ENCODE measurements at places on chromosomes 16 and 17.
A peak's percentile ranks its signal among the peaks of the same experiment; 100 is the strongest.

DNA sequence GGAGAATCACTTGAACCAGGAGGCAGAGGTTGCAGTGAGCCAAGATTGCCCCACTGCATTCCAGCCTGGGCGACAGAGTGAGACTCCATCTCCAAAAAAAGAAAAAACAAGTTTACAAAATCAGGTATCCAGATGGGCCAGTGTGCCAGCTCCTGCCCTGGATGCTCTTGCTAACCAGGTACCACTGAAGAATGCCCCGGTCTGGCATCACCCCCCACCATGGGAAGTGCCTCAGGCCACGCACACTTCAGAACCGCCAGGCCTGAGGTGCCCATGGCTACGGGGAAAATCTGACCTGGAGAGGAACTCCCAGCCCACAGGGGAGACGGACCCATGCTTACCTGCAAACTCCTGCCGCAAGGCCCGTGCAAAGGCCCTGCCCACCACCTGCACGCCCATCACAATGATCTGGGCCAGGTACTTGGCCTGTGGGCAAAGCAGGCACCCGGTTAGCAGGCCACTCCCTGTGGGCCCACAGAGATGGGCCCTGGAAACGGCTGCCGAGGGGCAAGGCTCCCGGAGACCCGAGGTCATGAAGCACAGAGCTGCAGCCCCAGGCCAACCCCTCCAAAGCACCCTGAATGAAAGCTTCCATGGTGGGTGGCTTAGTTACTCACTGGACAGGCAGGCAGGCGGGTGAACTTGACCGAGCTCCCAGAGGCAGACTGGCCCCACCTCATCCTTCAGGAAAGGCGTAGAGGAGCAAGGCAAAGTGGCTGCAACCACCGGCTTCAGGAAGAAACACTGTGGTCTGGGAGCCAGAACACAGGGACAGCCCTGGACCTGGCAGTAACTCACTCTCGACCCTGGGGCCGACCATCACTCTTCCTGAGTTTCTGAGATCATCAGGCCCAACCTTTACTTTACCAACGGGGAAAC, 8.0 kb downstream of the PAM16 start:
- no peak for DNase-seq

GRCh38 chr17:42841975-42842685, 2.2 kb upstream of the AOC2 start:
- no peak for DNase-seq

GRCh38 chr17:40372031-40372430, 7.5 kb upstream of the GJD3 start:
- DNase-seq, result no peak

DNA sequence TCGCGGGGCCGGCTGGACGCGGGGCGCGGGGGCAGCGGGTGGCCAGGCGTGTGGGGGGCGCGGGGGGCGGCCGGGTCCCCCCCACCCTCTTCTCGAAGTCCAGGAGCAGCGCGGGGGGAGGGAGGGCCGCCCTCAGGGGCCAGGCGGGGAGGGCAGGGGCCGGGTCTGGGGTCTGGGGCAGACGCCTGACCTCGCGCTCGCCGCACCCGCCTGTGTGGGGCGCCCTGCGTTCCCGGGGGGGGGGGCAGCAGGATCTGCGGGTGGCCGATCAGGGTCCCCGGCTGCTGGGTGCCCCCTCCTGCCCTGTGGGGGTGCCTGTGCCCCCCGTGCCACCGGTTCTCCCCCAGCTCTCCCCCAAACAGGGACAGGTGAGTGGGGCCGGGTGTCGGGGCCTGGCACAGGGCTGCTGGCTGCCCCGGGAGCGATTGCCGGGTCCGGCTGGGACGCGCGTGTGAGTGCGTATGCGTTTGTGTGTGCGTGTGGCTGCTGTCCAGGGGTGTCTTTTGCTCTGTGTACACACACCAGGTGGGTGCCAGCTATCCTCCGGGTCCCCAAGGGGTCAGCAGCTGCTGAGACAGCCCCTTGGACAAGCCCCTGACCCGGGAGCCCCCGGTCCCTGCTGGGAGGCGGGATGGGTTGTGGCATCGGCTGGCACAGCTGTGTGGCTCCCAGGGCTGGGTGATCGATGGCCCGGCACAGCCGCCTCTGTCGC, 663 bp downstream of the PRR35 start:
- DNase-seq, result no peak

DNA sequence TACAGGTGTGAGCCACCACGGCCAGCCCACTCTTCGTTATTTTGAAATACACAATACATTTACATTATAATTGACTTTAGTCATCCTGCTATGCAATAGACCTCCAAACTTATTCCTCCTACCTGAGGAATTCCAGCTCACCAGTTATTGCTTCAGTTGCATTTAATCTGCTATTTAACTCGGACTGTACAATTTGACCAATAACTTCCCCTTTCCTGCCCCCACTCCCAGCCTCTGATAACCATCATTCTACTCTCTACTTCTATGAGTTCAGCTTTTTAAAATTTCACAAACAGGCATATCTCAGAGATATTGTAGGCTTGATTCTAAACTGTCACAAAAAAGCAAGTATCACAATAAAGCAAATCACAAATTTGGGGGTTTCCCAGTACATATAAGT, 157.0 kb downstream of the COPRS start:
- no peak for DNase-seq

DNA sequence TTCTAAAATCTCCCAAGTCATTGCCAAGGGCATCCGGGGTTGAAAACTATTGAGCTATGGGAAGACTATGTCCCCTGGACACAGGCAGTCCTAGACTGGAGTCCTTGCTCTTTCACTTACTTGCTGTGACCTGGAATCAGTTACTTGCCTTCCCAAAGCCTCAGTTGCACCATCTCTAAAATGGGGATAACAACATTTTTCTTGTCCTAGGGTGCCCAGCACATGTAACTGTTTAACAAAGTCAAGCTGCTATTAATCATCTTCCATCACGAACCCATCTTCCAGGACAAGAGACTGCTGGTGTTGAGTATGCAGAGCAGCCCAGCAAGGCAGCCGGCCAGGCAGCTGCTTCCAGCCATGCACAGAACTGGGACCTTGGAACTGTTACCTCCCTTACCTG, 9.9 kb upstream of the CACNG4 start:
- DNase-seq, result no peak

GRCh38 chr17:10069301-10069700, 129.1 kb downstream of the GAS7 start:
- no peak for DNase-seq

DNA sequence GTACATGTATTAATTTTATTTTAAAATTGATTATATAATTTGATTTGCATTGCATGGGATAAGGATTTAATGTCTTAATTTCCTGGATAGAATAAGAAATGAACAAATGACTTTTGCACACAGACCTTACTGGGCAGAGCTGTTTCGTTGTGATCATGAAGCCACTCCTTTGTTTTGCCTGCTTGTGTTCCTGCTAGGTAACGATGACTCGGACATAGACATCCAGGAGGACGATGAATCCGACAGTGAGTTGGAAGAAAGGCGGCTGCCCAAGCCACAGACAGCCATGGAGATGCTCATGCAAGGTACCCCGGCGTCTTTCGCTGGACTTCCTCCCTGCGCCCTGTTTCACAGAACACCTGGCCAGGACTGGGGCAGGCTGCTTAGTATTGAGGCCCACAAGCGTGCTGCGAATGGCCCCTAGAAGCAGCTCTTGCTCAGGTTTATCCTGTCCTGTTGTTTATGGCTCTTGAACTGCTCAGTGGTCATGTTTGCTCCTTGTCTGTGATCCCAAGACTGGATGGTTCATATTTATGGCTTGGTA, 29.6 kb downstream of the CLUAP1 start:
- DNase-seq, result no peak

DNA sequence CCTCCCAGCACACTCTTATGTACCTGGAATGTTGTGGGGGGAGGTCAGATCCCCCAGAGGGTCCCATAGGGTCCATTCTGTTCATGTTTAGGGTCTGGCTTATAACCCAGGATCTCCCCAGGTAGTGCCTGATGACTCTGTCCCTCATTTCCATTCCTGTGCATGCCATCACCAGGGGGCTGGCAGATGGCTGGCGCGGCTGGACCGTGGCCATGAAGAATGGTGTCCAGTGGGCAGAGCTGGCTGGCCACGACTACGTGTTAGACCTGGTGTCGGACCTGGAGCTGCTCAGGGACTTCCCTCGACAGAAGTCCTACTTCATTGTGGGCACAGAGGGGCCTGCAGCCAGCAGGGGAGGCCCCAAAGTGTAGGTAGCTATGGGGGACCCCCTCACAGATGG, 35.0 kb upstream of the ALKBH5 start:
- DNase-seq, result no peak

GRCh38 chr17:44826123-44826790, 3.8 kb downstream of the GJC1 start:
- DNase-seq, result no peak

GRCh38 chr16:20383106-20384029, 21.2 kb downstream of the PDILT start:
- no peak for DNase-seq

GRCh38 chr17:63571632-63572310, 21.5 kb downstream of the DCAF7 start:
- DNase-seq, result no peak

GRCh38 chr17:61731330-61731729, 132.0 kb downstream of the BRIP1 start:
- no peak for DNase-seq

DNA sequence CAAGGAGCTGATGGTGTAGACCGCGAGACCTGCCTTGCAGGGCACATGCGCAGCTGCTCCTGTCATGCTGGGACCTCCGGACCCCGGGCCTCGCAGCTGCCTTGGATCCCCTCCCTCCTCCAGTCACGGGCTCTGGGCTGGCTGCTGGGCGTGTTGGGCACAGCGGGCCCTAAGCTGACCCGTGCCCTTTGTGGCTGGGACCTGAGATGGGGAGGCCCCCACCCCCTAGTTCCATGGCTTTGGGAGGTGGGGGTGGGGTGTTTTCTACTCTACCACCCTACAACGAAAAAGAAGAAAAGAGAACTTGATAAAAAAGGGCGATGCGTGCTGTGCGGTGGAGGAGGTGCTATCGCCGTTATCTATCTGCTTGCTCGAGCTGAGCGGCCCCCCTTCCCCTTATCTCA, 14.5 kb downstream of the ZFPM1 start:
- DNase-seq, result no peak

DNA sequence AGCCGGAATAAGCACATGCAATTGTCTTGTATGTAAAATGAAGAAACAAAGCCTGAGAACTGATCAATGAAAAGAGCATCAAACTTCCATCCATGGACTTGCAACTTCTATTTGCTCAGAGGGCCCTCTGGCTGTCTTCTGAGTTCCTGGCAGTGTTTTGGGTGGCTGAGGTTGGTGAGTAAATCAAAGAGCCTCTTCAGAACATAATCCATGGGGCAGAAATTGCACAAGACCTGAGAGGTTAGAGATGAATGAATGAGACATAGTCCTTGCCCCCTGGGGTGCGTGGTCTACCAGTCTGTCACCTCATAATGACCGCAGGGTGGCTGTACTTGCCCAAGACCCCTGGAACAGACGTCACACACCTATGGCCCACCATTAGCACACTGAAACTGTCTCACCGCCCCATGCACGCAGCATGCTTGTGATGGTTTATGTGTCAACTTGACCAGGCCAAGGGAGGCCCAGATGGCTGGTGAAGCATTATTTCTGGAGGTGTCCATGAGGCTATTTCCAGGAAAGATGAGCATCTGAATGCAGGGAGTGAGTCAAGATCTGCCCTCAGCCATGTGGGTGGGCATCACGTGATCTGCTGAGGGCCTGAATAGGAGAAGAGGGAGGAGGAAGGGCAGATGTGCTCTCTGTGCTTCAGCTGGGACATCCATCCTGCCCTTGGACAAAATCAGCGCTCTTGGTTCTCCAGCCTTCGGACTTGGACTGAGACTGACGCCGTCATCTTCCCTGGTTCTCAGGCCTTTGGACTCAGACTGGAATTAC, 8.3 kb downstream of the PIK3R6 start:
- no peak for DNase-seq

DNA sequence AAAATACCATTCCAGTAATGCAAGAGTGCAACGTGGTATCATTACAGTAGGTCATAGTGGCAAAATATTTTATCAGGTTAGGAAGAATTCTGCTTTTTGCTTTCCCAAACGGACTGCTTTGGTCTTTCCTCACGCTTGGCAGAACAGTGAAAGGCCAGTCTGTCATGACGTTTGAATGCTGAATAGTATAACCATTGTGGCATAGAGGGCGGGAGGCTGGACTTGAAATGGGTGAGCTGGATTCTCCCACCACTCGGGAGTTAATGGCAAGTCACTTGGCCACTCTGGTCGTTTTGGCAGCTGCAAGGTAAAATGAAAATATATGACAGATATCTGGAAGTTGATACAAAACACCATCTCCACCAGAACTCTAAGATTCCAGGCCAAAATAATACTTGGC, 391.2 kb downstream of the MAF start:
- DNase-seq, result no peak

GRCh38 chr17:38752308-38753070, at the start of gene PSMB3:
TSS of gene PSMB3 (plus strand) at chr17:38752741. CDS start at chr17:38752827, 86 bp downstream.
- DNase-seq, result peak; percentile 85

- no peak for DNase-seq
Measured at GRCh38 chr16:55830658-55831294, 2.1 kb downstream of the CES1 start.

GRCh38 chr17:49217651-49218413, 7.3 kb downstream of the ABI3 start:
- DNase-seq, result no peak

DNA sequence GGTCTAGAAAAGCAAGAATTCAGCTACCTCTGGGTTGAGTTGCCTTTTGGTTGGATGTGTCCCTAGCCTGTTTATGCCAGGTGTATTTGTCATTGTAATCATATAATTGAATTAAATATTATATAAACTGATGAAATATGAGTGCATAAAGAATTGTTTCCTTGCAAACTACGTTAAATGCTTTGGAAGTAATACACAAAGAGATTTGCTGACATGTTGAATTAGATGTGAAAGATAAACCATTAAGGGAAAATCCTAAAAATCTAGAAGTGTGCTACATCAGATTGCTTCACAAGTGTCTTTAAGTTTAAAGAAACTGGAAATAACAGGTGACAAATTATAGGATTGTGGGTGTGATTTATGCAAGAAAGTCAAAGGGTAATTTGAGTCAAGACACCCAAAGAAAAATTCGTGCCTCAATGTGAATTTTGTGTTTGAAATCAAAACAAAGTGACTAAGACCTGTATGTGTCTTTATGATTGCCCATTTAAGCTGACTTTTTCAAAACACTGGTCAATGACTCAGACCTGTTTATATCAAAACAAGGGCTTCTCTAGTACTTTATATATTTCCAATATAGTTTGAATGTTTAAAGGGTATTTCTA, 5.1 kb upstream of the PYY start:
- no peak for DNase-seq

- DNase-seq, result no peak
Measured at GRCh38 chr16:65598621-65599020, 476.8 kb upstream of the CDH11 start.

DNA sequence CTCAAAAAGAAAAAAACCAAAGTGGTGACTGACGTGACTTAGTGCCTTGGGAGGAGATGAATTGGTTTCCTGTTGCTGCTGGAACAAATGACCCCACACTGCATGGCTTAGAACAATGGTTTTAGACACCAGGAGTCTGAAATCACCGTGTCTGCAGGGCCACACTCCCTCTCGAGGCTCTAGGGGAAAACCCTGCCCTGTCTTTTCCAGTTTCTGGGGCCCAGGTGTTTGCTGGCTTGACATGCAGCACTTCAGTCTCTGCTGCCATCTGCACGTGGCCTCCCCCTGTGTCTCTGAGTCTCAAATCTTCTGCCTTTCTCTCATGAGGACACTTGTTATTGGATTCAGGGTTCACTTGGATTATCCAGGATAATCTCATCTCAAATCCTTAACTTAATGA, 323.8 kb upstream of the TNRC6C start:
- no peak for DNase-seq

- DNase-seq, result peak; percentile 42
Measured at GRCh38 chr17:17356149-17356930, 53.2 kb downstream of the NT5M start.

GRCh38 chr17:4407851-4408250, 25.9 kb upstream of the SPNS3 start:
- no peak for DNase-seq

- DNase-seq, result no peak
Measured at GRCh38 chr16:86794216-86794864, 216.0 kb downstream of the FOXL1 start.
